GM12891 (cell line): ENCODE measurements at places on chromosomes 2 and 18.
A peak's percentile ranks its signal among the peaks of the same experiment; 100 is the strongest.

- DNase-seq = no peak
Observed at GRCh38 chr2:16683576-16683975, 17.9 kb upstream of the CYRIA start.

DNA sequence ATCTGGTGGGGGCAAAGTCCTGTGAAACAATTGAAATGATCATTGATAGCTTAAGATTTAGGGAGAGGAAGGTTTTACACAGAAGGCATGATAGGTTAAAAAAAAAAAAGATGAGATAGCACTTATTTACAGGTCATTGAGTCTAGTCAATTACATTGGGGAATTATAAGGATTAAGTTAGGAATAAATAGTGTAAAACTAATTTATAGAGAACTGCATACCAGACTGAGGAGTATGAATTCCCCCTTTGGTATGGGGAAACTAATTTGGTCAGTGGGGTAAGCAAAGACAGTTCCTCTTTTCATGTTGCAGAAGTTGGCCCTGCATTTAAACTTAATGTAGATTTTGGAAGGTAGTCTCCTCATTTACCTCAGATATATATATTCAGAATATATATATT lies 10.8 kb downstream of the GLS start:
- no peak for DNase-seq

- no peak for DNase-seq
Observed at GRCh38 chr2:99032001-99032400, 96.0 kb upstream of the CRACDL start.

- no peak for DNase-seq
Observed at GRCh38 chr2:19041434-19042041, 316.9 kb downstream of the OSR1 start.

DNA sequence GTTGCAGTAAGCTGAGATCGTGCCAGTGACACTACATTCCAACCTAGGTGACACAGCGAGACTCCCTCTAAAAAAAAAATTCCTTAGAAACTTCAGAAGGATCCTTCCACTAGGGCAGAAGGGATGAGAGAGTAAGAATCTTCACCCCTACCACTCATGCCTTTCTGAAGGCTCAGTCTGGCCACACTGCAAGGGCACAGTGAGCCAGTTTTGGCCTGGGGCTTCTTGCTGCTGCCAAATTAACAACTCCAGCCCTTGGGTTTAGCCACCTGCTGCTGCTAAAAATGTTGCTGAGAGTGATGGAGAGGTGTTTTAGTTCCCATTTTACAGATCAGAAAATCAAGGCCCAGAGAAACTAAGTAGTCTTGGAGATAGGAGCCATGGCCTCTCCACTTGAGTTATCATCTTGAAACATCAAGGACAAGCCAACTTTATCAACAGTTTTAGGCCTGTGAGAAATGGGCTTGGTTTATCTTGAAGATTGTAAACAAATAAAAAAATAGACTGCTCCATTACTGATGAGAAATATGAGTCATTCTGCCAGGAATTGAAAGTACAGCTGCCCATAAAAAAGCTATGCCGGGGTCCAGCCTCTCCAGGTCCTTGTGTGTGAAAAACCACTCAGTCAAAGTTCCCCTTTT lies 31.9 kb upstream of the CASP8 start:
- no peak for DNase-seq

- no peak for DNase-seq
Observed at GRCh38 chr2:152411154-152411553, 76.2 kb downstream of the FMNL2 start.

DNA sequence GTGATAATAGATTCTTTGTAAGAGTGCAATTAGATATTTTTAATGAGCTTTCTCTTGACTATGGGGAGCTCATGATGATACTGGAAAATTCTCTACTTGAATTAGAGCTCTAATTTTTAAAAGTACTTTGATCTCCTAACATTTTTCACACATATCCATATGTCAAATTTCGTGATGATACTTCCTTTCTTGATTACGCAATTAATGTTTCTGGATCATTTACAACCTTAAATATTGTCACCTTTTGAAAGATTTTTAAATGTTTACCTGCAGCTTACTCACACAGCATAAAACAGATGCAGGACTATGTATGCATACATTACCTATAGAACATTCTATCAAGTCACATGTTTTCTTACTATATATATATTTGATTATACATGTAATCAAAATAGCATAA lies 598.5 kb upstream of the DSEL start:
- DNase-seq = no peak

DNA sequence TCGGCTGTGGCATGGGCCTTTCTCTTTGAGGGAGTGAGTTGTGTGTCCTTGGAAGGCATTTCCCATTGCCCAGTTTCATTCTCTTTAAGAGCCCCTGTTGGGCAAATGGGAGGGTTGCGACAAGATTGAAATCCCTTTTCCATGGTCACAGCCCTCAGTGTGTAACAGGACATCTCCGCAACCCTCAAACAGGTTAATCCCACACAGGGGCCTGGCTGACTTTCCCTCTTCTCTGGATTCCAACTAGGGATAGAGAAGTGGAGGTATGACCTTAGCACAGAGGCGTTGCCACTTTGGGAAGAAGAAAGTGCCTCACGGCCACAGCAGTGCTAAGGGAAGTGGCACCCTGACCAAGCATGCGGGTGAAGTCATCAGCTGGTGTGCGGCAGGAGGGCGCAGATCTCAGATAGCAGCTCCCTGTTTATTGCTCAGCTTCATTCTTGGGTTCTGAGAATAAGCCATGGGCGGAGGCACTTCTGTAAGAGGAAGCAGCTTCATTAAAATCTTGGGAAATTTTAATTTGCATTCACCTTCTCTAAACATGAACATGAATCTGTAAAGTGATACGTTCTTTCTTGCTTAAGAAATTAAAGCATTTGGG lies 256.5 kb downstream of the GBX2 start:
- DNase-seq = no peak

DNA sequence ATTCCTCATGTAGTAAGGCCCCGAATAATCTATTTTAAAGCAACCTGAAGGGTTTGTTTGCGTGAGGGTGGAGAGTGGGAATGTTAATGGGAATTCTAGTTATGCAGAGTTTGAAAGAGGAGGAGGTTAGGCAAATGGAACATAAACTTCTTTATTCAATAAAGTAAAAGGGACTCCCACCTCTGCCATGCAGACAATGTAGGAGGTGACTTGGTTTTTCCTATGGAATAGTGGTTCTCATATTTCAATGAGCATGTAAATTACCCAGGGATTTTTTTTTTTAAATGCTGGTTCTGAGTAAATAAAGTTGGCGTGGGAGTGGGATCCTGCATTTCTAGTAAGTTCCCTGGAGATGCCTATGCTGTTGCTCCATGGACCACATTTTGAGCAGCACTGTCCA lies 367.9 kb downstream of the THSD7B start:
- no peak for DNase-seq

GRCh38 chr2:166892397-166892796 lies 4.1 kb downstream of the XIRP2 start:
- DNase-seq = no peak

DNA sequence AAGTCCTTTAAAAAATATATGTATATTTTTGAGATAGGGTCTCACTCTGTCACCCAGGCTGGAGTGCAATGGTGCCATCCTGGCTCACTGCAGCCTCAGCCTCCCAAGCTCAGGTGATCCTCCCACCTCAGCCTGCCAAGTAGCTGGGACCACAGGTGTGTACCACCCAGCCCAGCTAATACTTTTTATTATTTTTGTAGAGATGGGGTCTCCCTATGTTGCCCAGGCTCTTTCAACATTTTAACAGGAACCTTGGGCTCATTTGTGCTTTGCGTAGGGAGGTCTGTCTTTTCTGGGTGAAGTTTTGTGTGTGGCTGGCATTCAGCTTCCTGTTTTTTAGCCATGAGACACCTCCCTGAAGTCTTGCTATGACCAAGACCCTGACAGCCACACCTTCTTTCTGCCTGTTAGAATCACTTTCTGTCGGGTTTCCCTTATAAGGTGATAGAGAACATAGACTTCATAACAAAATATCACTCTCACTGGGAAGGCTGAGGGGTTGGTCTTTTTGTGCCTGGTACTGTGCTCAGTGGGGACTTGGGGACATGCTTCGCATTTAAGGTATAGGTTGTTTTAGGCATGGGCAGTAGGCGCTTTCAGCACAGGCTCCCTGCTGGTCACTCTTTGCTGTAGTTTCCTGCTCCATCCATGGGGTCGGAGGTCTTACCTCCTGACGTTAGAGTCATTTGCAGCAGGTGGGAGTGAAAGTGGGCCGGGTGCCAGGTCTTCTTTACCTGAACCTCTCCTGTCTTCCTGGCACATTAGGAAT lies 3.4 kb downstream of the RAB31 start:
- peak; percentile 51 for DNase-seq

GRCh38 chr2:240404174-240404852 lies 31.1 kb upstream of the GPC1 start:
- DNase-seq = no peak

DNA sequence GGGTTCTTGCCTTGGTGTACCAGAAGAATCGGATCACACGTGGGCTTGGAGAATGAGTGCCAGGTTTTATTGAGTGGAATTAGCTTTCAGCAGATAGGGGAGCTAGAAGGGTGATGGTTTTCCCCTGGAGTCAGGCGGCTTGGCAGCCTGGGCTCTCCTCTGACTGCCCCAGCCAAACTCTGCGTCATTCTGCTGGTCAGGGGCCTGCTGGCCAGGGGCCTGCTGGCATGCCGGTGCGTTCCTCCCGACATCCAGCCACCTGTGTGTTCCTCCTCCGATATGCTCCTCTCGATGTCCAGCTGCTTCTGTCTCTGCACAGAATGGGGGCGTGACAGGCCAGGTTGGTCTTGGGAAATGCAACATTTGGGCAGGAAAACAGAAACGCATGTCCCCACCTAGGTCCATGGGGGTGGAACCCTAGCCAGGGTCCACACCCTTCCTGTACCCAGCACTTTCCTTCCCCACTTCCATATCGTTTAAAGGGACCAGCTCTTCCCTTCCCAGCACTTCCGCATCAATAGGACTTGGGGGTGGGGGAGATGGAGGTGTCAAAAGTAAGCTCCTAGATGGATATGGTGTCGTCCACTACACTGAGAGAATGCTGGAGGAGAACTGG lies 85.3 kb downstream of the VWA3B start:
- DNase-seq = no peak

DNA sequence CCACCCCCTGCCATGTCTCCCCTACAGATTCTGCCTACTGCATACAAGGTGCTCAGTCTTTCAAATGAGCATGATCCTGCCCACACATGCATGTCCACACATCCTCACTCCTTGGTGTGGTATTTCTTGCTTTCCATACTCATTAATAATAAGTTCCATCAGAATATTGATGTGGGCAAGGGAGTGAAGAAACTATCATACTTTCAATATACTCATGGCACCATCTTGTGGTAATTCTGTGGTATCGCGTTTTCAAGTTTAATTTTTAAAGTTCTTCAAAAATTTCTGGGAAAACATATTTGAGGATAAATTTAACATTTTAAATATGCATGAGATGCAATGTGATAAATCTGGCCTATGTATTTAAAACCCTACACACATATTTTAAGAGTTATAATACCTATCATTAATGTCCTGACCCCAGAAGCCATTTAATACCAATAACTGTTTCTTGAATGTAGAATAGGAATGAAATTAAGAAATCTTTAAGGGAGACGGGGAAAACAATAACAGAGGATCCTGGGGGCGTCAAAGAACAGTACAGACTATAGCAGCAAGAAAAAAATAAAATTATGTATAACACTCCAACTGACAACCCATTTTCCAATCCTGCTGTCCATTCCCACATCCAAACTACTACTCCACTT lies 110.1 kb downstream of the ZNF385B start:
- no peak for DNase-seq

DNA sequence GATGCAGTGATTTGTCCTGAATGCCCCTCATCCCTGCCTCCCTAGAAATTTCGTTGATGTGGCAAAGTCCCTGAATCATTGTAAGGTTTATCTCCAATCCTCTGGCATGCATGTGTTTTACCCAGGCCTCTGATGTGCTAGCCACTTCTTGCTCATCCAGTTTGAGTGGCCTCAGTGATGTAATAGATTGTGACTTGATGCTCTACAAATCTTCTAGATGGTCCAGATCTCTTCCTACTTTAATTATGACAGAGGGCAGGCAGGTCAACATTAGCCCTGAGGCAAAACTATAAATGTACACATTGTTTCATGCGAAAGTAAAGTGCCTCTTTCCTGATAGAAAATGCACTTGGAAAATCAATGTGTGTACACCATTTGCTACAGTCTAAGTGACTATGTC lies 54.5 kb downstream of the LONRF2 start:
- no peak for DNase-seq

GRCh38 chr2:209907746-209908145 lies 94.7 kb upstream of the RPE start:
- no peak for DNase-seq

GRCh38 chr2:236014408-236015131 lies 153.6 kb downstream of the GBX2 start:
- no peak for DNase-seq

DNA sequence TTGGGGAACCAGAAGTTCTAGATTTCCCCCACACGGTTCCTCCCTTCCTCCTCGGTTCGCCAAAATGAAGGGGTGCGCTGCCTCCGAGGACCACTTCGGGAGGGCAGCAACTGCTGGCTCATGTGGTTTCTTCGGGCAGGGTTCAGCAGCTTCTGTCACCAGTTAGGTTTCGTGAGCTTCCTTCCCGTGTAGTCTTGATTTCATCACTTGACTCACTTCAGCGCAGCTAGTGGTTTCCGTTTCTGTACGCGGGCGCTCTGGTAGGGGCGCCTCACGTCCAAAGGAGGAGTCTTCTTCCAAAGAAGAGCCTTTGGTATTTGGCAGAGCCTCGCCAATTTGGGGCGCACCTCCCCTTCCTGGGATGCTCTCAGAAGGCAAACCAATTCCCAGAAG lies 485 bp upstream of the GALNT3 start:
- peak; percentile 41 for DNase-seq

GRCh38 chr2:196356332-196356731 lies 185.0 kb upstream of the STK17B start:
- DNase-seq = no peak

GRCh38 chr2:65456064-65456463 lies 23.7 kb upstream of the SPRED2 start:
- DNase-seq = no peak

DNA sequence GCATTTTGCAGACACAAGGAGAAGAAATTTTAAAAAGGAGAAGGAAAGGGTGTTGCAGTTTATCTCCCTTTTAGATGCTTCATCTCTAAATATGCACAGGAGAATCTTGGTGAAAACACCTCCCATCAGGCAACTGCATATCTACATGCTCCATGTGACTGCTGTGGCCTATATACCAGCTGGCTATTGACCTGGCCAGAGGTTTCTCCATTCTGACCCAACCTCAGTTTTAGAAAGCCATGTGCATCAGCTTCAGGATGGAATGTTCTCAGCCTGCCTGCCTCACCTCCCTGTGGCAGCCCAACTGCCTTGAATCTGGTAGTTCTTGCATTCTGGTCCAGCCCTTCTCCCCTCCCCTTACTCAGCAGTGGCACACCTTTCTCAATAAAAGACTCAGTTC lies 1958.8 kb upstream of the CELF4 start:
- no peak for DNase-seq

GRCh38 chr18:12531749-12532148 lies 124.0 kb downstream of the PRELID3A start:
- no peak for DNase-seq

- DNase-seq = no peak
Observed at GRCh38 chr2:239731422-239731821, 293.7 kb downstream of the NDUFA10 start.

GRCh38 chr18:10216791-10217190 lies 237.6 kb upstream of the APCDD1 start:
- DNase-seq = no peak
